ENCODE measurements at places on chromosomes 2 and 18.
A peak's percentile ranks its signal among the peaks of the same experiment; 100 is the strongest.

DNA sequence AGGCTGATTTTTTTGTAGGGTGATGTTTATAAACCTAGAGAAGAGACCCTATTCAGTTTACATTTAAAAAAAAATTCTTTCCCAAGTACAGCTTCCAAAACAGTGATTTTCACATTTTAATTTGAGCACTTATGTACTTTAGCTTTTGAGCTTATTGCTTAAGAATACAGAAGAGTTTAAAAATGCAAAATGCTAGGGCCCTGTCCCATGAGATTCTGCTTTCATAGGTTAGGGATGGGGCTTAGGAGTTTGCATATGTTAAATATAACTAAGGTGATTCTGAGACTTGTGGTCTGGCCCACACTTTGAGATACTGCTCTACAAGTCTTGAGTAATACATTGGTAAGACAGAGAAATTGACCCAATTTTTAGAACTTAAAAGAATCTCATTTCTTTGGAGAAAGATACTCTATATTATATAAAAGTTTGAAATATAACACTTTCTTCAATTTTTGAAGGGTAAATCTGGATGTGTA is 137.3 kb upstream of the CWC22 start:
- no peak for DNase-seq

- DNase-seq, result no peak
Observed at GRCh38 chr2:194002699-194003368, 1654.2 kb upstream of the SLC39A10 start.

DNA sequence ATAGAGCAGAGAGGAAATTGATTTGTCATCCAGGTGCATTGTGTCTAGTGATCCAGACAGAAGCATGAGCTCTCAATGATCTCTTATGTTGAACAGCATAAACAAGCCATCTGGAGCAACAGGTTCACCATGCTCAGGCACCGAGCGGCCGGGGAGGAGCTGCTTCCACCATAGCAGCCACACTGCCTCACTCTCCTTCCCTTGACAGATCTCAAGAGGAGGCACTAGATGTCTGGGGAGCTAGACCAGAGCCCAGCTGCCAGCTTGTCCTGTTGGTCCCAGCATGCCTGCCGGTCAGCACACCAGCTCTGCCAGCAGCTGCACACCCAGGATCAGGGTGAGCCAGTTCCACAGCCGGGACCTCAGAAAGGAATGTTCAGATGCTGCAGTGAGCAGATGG is 17.5 kb upstream of the LONRF2 start:
- no peak for DNase-seq

- peak; percentile 46 for DNase-seq
Observed at GRCh38 chr18:56825321-56825720, 174.2 kb downstream of the WDR7 start.

DNA sequence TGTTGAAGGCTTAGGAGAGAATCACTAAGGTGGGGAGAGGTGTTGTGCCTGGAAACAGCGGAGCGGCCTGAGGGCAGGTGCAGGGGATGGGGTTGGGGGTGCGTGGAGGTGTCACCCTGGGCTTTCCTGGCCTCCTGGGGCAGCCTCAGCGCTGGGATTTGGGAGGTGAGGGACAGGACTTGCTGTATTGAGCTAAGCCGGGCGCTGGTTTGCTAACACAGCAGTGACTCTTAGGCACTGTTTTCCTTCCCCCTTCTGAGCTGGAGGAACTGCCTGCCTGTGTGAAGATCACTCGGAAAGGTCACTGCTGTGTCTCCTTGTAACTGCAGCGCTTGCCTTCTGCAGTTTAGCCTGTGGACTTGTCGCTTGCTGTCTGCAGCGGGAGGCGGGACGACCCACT is 21.2 kb downstream of the PRELID3A start:
- no peak for DNase-seq

GRCh38 chr2:74843433-74843832 is 9.5 kb downstream of the HK2 start:
- no peak for DNase-seq

DNA sequence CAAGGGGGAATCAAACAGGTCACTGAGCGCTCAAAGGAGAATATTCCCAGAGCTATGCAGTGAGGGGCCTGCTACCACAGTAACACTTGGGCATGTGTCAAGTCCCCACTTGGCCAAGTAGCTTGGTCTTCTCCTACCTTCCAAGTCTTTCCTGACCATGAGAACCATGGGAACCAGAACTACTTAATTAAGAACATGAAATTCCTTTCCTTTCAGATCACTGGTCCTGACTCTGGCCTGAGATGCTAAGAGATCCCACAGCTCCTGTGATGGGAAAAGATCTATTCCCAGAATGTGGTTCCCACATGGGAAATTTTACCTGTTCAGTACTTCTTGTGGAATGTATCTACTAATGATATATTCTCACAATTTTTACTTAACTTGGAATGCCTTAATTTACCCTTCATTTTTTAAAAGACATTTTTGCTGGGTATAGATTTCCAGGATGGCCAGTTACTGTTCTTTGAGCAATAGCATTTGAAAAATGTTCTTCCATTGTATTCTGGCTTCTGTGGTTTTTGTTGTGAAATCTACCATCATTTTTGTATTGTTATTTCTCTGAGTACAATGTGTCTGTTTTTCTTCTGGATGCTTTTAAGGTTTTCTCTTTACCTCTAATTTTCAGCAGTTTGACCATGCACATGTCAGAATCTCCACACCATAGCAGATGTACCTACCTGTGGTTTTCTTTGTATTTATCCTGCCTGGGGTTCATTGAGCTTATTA is 37.9 kb downstream of the KCNIP3 start:
- no peak for DNase-seq

GRCh38 chr2:181408861-181409260 is 48.3 kb upstream of the ITGA4 start:
- no peak for DNase-seq

GRCh38 chr2:233803994-233804393 is 25.9 kb downstream of the MROH2A start:
- DNase-seq, result no peak

- no peak for DNase-seq
Observed at GRCh38 chr2:72727356-72727755, 98.5 kb downstream of the EXOC6B start.

DNA sequence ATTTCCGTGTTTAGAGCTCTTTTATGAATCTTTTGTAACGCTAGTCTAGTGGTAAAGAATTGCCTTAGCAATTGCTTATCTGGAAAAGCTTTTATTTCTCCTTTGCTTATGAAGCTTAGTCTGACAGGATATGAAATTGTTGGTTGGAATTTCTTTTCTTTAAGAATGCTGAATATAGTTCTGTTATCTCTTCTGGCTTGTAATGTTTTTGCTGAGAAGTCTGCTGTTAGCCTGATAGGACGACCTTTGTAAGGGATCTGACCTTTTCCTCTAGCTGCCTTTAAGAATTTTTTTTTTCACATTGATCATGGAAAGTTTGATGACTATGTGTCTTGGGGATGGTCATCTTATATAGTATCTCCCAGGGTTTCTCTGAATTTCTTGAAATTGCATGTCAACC is 101.1 kb downstream of the TRABD2A start:
- DNase-seq, result no peak

GRCh38 chr2:8607606-8608005 is 74.2 kb upstream of the ID2 start:
- DNase-seq, result no peak

GRCh38 chr2:197156771-197157170 is 153.8 kb downstream of the ANKRD44 start:
- DNase-seq, result no peak

GRCh38 chr18:54530285-54530684 is 60.8 kb upstream of the DYNAP start:
- DNase-seq, result no peak

- DNase-seq, result no peak
Observed at GRCh38 chr2:214169736-214170135, 241.1 kb upstream of the VWC2L start.

- DNase-seq, result no peak
Observed at GRCh38 chr2:36294316-36294721, 61.3 kb upstream of the CRIM1 start.

- peak; percentile 28 for DNase-seq
Observed at GRCh38 chr18:49050452-49050851, 99.7 kb upstream of the SMAD7 start.

GRCh38 chr2:207474863-207475485 is 54.8 kb upstream of the CREB1 start:
- DNase-seq, result peak; percentile 79

- no peak for DNase-seq
Observed at GRCh38 chr2:61021228-61021660, 3.2 kb upstream of the PUS10 start.

GRCh38 chr2:136098441-136098840 is 19.5 kb downstream of the CXCR4 start:
- DNase-seq, result peak; percentile 36

- no peak for DNase-seq
Observed at GRCh38 chr18:41266616-41267015, 688.4 kb upstream of the PIK3C3 start.

DNA sequence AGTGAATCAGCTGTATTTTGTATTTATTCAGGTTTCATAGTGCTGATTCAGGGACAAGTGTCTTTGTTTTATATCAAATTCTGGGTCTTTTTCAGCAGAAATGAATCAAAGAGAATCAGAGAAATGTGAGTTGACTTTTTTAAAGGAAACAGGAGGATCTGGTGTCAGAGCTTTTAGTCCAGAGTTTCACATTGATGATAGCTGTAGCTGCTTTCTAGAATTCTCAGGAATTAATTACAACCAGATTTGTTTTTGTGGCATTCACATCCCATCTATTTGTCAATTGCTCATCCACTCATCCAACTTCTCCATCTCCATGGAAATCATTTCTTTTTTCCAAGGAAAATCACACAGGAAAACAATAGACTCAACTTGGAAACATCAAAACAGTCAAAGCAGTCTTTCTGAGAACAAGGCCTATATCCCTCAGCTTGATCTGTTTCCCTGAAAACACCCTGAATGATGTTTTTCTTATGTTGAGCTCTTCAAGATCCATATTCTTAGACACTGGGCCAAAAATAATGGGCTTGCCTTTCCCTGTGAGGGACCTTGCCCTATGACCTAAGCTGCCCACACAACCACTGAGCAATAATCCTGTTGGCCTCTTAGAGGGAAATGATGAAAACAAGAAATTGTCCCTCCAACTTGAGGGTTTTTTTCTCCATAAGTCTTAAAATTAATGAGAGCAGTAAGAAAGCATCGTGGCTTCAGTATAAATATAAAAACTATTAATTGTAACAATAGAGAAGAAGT is 249.5 kb upstream of the FN1 start:
- no peak for DNase-seq

GRCh38 chr2:181163691-181164090 is 183.3 kb downstream of the UBE2E3 start:
- DNase-seq, result no peak

- DNase-seq, result no peak
Observed at GRCh38 chr18:23336101-23336500, 117.0 kb upstream of the RIOK3 start.

- peak; percentile 5 for DNase-seq
Observed at GRCh38 chr18:48336332-48336731, 72.9 kb downstream of the ZBTB7C start.

DNA sequence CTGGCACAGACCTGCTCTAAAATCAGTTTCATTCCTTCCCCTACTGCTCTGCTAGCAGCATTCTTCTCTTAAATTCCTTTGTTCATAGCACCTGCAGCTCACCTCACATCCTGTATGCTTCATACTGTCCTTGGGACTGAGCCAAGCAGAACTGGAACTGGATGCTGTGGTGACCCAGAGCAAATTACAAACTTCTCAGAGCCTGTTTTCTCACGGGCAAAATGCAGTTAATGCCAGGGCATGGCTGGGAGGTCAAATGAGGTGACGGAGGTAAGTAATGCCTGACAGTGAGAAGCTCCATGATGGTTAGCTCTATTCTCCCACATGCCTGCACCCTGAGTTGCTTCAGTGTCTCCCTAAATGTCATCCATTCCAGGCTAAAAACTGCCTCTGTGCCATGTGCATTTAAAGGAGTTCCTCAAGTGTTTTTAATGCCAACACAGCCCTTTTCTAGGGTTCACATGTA is 29.7 kb downstream of the C2orf42 start:
- DNase-seq, result no peak

DNA sequence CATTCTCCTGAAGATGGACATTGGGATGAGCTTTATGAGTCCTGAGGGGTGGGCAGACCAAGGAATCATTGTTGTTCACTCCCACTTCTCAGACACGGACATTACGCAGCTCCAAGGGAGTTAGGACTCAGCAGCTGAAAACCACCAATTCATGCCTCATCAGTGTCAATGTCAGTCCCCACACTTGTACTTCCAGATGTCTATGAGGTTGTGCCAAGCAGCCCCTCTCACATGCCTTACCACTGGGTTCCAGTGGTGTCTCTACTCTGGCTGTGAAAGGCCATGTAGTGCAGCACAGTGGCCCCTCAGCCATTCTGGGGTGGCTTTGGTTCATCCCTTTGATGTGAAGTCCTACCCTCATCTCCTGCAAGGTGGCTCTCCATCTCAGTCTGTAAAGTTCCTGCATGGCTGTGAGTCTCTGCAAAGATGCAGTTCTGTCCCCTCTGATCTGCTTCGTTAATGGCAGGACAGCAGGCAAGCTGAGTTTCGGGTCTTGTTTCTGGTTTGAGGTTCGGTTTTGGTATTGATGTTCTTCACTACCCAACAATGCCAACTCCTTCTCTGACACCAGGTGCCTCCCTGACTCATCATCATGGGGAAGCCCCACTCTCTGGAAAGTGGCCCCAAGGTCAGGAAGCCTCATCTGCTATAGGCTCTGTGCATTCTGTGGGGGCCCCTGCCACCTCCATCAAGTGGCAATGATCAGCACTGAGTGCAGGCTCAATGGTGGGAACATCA is 14.0 kb upstream of the COL6A3 start:
- no peak for DNase-seq

DNA sequence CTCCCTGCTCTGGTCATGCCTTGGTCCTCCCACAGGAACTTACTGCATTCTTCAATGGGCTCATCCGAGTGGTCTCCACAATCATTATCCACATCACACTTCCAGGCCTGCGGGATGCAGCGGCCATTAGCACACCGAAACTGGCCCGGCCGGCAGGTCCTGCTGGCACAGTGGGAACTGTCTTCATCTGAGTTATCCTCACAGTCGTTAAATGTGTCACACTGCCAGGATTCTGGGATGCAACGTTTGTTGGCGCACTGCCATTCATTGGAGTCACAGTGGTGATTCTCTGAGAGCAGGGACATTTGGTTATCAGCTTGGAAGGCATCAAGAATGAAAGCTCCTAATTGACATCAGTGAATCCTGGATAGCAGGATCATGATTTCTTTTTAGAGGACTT is 104.5 kb downstream of the DHRS9 start:
- no peak for DNase-seq

GRCh38 chr2:237232166-237232565 is 146.5 kb downstream of the COPS8 start:
- DNase-seq, result no peak

DNA sequence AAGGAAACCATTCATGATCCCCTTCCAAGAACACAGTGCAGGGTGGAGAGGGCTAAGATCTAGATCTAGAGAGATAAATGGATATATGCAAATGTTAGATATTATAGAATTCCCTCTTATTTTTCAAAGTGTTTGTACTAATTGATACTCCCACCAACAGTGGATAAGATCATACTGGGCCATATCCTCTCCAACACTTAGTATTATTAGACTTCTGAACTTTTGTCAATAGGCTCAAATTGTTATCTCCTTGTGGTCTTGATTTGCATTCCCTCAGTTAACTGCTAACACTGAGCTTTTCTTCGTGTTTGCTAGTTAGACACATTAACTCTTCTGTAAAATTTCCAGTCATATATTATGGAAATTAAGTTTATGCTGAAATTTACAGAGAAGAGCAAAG is 56.5 kb upstream of the GRB14 start:
- DNase-seq, result no peak
